ENCODE measurements at places on chromosomes 1 and 21. TPM values are rescaled to one million over a fixed set of nuclear protein-coding genes. Genes with fewer than 3 reads are reported as not detected.

DNA sequence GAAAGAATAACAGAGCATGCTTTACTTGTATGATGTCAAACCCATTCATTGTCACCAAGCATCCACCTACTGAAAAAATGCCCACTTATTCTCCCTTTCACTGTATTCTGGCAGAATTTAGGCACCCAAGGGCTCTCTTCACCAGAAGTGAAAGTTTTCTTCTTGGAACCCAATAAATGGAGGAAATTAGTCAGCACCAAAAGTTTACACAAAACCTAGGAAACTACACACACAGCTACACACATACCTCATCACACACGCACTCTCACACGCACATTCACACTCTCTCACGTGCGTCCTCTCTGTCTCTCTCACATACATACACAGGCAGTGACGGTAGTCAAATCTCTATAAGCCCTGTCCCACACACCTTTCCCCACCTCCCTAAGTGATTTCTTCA lies 37.6 kb downstream of the MCOLN2 start:
- no peak for DNase-seq

GRCh38 chr1:21762022-21762404 lies 20.9 kb downstream of the USP48 start:
- DNase-seq, result no peak

The CSF1 gene
- total RNA-seq, result 26.7 TPM

DNA sequence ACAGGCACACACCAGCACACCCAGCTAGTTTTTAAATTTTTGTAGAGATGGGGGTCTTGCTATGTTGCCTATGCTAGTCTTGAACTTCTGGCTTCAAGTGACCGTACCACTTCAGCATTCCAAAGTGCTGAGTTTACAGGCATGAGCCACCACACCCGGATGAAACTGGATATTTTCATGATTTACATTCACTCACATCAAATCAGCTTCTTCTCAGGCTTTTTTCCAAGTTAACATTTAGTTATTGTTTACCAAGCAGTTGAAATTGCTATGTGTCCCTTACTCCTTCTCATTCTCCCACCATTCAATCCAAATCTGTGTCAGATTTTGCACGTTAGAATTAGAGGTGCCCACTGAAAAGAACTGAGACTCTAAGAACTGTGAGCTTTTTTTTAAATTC lies 18.4 kb downstream of the RIT1 start:
- no peak for DNase-seq

The WNT2B gene
- total RNA-seq, result 1.6 TPM

DNA sequence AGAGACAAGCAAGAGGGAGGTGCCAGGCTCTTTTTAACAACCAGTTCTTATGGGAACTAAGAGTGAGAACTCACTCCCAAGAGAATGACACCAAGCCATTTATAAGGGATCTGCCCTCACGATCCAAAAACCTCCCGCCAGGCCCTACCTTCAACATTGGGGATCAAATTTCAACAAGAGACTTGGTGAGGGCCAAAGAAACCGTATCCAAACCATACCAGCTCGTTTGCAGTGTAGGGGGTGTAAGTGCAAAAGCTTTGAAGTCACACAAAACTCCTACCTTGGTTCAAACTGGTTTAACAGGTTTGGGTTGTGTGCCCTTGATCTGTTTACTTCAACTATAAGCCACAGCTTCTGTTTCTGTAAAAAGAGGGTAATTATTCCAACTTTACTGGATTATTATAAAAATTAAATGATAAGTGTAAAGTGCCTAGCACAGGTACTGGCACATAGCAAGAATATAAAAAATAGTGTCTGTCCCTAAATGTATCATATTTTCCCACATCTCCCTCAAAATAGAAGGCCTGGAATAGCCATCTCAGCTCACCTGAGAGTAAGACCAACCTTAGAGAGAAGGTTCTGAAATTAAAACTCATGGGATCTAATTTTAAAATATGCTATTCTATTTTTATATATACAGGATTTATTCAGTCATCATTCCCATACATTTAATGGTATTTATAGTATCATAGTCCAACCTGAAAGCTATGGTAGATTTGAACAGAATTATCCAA lies 7.0 kb upstream of the USP25 start:
- peak; percentile 43 for DNase-seq

- no peak for DNase-seq
Measured at GRCh38 chr1:18294437-18295176, 186.1 kb upstream of the KLHDC7A start.

The ITGB2 gene
- 17.8 TPM for total RNA-seq

The UBL4B gene
- not detected for total RNA-seq

The TFF2 gene
- total RNA-seq, result 1.3 TPM

DNA sequence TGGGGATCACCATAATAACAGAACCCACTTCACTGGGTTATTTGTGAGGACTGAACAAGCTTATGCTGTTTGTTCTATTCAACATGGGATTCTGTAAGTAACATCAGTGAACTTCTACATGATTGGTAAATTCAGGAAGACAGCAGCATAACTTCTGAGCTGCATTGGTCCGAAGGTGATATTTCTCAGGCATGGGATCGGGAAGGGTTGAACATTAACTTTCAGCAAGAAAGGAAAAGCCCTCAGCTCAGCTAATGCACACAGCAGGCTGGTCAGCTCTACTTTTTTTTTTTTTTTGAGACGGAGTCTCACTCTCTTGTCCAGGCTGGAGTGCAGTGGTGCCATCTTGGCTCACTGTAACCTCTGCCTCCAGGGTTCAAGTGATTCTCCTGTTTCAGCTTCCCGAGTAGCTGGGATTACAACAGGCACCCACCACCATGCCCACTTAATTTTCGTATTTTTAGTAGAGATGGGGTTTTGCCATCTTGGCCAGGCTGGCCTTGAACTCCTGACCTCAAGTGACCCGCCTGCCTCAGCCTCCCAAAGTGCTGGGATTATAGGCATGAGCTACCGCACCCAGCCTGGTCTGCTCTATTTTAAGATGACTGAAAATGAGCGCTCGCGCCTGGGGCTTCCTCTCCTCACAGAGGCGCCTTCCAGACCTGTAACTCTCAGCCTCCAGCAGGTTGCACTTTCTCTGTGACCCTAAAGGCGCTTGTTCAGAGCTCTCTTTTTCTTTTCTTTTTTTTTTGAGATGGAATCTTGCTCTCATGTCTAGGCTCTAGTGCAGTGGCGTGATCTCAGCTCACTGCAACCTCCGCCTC lies 42.2 kb downstream of the ECE1 start:
- DNase-seq, result peak; percentile 53

The FAM167B gene
- total RNA-seq, result not detected

The CD48 gene
- total RNA-seq, result 5.7 TPM

DNA sequence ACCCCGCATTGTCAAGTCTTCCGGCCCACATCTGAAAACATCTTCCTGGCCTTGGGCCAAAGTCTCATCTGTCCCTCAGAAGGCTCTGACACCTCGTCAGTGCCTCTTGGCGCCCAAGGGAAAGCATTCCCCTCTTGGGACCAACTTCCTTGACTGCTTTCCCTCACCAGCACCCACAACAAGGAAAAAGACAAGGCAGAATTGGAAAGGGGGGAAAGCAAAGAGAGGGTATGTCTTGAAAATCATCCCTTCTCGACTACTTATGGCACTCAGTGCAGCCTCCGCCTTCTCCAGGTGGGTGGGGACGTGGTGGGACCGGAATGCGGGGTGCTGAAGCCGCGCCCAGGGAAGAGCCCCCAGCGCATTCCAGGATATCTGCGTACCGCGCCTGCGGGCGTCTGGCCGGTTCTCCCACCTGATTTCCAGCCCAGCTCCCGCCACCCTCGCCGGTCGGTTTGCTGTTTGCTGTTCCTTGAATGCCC lies 554 bp upstream of the SLC39A1 start:
- peak; percentile 50 for DNase-seq

The AADACL3 gene
- not detected for total RNA-seq

DNA sequence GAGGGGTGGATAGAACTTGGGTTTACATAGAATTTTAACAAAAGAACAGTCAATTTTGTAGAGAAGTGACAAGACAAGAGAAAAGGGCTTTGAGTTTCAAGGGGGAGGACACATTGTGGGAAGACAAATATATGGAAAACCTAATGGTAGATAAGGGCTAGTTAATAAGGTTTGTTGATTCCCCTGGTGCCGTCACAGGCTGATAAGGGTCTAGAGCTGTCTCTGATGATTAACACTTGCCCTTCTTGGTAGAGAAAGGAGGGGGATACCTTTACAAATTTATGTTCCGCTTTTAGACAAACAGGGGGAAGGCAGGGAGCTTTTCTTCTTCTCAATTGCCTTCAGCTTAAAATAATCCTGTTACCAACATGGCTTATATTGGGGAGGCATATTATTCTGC lies 124.3 kb downstream of the ETS2 start:
- no peak for DNase-seq

DNA sequence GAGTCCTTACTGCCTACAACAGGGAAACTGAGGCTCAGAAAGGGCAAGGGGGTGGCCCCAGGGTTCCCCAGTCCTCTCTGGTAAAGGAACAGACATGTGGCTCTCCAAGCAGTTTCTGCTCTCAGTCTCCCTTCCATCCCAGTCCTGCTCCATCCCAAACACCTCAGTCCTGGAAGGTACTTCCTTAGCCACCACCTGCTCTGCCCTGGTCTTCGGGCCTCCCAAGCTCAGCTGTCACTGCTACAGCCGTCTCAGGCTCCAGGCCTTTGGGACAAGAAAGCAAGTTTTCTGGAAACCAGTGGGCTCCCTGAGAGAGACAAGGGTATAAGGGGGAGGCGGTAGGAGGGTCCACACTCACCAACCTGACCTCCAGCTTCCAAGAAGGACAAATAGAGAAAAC lies 23.1 kb upstream of the ADGRB2 start:
- DNase-seq, result no peak

DNA sequence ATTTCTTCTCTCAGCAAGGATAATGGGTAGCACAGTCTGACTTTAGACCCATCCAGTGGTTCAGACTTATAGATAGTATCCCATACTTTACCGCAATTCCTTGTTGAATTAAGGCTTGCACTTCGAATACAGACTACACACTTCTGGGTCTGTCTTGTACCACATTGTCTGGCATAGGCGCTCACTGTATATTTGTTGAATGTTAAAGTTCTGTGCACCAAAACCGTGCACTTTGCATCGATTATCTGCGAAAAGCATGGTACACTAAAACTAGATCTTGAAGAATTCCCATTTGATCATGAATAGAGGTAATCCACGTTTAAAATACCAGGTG lies 556 bp upstream of the RYR2 start:
- no peak for DNase-seq

The TNFAIP8L2 gene
- 0.99 TPM for total RNA-seq

The RBP7 gene
- 46.8 TPM for total RNA-seq

The TSPAN2 gene
- 4.0 TPM for total RNA-seq

- DNase-seq, result no peak
Measured at GRCh38 chr1:67432745-67433144, 2.5 kb upstream of the SERBP1 start.

Measured in body of pancreas (tissue), 4 donors.